ENCODE measurements at places on chromosomes 2 and 18.

DNA sequence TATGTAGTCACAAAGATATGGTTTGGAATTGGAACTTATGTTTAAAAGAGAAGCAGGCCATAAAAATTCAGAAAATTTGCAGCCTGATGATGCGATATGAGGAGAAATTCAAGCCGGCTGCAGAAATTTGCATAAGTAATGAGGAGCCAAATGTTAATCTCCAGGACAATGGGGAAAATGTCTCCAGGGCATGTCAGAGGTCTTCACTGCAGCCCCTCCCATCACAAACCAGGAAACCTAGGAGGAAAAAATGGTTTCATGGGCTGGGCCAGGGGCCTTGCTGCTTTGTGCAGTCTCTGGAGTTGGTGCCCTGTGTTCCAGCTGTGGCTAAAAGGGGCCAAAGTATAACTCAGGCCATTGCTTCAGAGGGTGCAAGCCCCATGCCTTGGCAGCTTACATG is 28.4 kb downstream of the TACR1 start:
- DNase-seq = no peak

DNA sequence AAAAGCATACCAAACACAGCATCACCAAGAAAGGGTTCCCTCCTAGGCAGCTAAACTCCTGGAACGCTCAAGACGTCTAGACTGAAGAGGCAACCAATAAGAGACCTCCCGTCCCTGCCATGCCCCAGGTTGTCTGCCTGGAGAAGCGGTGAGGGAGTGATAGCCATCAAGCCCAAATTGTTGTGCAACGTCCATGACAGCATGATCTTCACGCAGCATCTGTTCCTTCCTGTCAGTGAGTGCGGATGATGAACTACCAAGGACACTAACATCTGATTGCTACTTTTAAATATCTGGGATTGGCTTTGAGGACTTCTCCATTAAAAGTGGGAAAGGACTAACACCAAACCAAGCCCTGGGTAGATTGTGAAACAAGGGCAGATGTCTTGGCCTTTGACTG is 149.7 kb downstream of the TXNL1 start:
- no peak for DNase-seq

DNA sequence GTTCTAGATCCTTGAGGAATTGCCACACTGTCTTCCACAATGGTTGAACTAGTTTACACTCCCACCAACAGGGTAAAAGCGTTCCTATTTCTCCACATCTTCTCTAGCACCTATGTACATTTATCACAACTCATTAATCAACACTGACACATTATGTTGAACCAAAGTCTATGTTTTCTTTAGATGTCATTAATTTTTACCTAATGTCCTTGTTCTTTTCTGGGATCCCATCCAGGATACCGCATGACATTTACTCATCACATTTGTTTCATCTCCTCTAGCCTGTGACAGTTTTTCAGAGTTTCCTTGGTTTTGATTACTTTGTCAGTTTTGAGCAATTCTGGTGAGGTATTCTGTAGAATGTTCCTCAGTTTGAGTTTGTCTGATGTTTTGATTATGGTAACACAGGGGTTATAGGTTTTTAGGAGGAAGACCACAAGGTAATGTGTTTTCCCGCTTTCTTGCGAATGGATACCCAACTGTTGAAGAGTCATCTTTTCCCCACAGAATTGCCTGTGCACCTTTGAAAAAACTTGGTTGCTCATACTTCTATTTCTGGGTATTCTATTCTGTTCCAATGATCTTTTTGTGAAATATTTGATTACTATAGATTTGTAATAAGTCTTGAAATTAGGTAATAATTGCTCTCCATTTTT is 3.0 kb upstream of the UGT1A9 start:
- DNase-seq = no peak

- DNase-seq = no peak
These were observed 4.8 kb downstream of the CHRND start for GRCh38 chr2:232530626-232531260.

DNA sequence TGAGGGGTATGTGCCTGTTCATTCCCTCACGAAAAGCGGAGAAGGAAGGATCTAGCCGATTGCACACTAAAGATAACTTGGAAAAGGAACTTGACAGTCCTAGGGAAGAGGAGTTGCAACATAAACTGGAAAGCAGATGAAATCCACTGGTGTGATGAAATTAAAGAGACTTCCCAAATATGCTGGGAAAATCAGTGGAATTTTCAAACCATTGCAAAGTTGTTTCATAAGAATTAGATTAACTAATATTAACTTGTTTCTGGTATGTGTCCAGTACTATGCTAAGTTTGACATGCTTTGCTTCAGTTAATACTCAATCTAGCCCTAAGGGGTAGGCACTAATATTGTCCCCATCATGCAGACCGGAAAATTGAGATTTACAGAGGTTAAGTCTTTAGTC is 222.7 kb downstream of the IKZF2 start:
- DNase-seq = no peak
